ENCODE measurements at places on chromosomes 1 and 21.

- no peak for DNase-seq
Measured at GRCh38 chr1:161491472-161491871, 13.8 kb upstream of the FCGR2A start.

DNA sequence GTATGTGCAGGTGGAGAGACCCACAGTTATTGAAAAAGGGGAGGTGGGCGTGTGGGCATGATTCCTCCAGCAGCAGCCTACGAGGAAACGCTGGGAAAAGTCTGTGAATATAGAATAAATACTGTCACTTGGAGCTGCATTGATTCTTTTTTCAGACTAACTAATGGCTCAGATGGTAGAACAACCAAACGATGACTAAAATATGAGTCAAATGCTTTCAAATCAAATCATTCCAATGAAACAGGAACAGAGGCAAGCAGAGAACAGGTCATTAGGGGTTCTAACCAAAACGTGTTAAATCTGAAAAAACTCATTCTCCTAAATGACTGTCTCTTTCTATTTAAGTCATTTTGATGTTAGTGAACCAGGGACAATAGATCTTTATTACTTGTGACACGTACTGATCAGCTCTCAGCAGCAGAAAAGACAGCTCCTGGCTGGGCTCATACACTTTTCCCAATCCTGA, 35.1 kb upstream of the SEC16B start:
- peak; percentile 75 for DNase-seq

GRCh38 chr1:87956072-87956471, 627.4 kb downstream of the LMO4 start:
- DNase-seq, result peak; percentile 91

DNA sequence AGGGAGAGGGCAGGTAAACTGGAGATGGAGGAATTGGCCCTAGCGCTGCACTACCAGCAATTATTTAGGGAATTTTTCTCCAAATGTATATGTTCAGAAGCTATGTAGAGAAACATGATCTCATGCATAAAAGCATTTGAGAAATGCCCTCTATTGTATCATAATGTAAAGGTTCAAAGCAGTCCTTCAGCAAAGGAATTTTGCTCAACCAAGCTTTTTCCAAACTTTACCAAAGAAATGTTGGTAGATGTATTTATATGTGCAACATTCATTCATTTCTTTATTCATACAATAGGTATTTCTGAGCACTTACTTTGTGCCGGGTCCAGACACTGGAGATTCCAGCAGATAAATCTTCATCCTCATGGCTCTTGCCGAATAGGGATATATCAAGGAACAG, 64.4 kb downstream of the XCL1 start:
- DNase-seq, result no peak

GRCh38 chr1:2299131-2299627, 71.1 kb downstream of the SKI start:
- DNase-seq, result no peak

- no peak for DNase-seq
Measured at GRCh38 chr1:49841767-49842166, 182.0 kb downstream of the AGBL4 start.
